GOT3 (cell line): ENCODE measurements at places on chromosomes 7 and 10.

DNA sequence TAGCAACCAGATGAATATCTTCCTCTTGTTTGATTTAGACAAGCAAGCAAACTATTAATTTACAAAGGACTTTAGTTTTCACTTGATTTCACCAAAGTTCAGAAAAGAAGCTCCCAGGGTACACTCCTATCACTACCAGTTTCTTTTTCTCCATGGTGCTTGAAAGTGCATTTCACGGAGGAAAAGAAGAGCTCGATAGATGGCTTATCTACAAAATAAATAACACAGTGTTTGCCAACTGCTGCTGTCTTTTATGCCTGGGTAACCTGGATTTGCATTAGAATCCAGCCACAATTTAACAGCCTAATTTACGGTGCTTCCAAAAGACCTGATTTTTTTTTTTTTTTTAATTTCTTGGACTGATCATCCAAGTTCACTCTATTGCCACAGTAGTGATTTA, 275.7 kb downstream of the GPR37 start:
- DNase-seq, result no peak

- no peak for DNase-seq
These were observed 148.6 kb downstream of the PRKAG2 start for GRCh38 chr7:151728286-151728660.

- no peak for DNase-seq
These were observed 82.3 kb upstream of the ADRB1 start for GRCh38 chr10:113961182-113962031.

- DNase-seq, result no peak
These were observed 147.1 kb downstream of the BUB3 start for GRCh38 chr10:123301077-123301857.

GRCh38 chr7:10685040-10685439, 288.6 kb upstream of the PHF14 start:
- DNase-seq, result no peak

GRCh38 chr10:70939441-70940003, 51.2 kb upstream of the PCBD1 start:
- DNase-seq, result no peak

DNA sequence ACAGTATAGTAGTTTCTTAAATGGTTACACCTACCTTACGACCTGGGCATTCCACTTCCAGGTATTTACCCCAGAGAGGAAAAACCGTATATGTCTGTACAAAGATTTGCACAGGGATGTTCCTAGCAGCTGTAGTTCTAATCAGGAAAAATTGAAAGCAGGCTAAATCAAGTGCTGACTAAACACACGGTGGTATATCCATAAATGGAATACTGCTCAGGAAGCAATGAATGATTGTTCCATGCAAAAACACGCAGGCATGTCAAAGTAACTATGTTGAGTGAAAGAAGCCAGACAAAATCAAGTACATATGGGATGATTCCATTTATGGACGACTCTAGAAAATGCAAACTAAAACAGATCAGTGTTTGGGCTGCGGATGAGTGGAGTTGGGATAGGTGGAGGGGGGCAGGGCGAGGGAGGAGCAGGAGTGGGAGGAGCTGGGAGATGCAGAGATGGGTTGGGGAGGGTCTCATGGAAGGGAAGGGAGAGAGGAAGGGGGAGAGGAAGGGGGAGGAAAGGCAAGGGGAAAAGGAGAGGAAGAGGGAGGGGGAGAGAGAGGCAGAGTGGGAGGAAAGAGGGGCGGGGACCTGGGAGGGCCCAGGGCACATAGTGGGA, 484 bp upstream of the MSRB2 start:
- DNase-seq, result no peak

DNA sequence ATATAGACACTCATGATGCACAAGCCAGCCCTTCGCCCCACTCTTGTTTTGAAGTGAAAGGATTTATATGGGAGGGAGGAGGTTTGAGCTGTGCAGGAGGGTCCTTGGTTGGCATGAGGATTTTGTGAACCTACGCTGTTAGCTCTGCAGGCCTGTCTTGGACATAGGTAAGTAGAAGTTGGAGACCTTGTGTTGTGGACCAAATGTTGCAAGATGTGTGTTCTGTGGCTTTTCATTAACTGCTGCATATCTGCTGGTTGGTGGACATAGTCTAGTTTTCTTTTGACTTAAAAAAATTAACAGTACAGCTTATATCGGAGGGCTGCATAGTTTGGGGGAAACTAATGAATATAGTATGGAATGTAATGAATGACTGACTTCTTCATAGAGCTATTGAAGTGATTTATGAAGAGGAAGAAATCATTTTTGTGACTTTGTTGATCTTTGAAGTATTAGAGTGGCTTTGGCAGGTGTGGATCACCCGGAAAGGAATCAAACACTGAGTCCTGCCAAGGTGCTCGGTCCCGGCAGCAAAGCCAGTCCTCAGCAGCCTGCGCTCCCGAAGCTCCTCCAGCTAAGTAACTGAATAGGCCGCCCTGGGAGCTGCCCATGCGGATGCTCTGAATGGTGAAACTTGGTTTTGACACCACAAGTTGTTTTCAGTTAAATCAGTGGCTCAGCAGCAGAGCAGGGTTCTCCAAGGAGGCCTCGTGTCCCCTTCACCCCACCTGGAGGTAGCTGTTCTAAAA, 3.2 kb downstream of the MGMT start:
- no peak for DNase-seq

DNA sequence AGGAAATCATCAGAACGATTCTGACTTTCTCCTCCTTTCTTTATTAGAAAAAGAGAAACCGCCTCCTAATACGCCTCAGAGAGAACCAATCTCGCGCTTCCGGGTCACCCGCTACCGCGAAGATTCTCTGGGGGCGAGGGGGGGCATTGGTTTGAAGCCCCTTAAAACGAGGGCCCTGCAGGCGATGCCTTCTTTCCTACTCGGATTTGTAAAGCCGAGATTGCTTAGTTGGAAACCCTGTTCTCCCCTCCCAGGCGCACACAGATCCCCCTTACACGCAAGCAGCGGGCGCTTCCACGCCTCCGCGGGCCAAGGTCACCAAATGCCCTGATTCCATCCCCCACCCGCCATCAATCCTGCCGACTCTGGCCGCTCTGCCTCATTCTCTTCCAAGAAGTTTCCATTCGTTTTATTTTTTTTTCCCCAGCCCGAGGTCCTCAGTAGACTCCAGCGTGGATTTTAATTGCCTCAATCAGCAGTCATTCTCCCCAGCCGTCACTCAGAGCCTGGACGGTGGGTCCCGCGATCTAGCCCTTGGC, 1.1 kb upstream of the GAD2 start:
- DNase-seq, result no peak

DNA sequence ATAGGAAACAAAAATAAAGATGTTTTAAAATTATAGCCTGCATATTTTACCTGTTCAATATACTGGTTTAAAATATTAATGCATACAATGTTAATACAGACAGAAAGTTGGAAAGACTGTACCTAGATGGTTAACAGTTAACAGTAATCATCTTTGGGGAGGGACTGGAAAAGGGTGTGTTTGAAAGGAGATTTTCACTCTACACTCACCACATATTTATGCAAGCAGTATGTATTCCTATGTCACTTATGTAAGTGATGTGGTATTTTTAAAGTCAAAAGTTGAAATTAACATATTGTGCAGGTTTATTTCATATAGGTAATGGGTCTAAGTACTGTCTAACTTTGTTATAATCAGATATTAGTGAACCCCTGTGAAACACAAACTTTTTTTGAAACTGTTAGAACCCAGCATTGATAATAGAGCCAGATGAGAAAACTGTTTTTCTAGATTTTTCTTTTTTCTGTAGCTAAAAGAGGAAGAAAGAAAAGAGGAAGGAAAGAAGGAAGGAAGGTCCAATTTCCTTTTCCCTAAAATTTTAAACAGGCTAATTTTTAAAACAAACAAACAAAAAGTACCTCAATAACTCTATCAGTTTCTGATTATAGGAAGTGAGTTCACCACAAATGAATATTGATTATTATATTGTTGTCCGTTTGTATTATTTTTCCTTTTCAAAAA, 9.0 kb upstream of the STARD3NL start:
- no peak for DNase-seq

GRCh38 chr7:148712678-148713329, 14.1 kb downstream of the CUL1 start:
- no peak for DNase-seq

- DNase-seq, result no peak
These were observed 16.7 kb upstream of the KLF6 start for GRCh38 chr10:3801558-3802192.

DNA sequence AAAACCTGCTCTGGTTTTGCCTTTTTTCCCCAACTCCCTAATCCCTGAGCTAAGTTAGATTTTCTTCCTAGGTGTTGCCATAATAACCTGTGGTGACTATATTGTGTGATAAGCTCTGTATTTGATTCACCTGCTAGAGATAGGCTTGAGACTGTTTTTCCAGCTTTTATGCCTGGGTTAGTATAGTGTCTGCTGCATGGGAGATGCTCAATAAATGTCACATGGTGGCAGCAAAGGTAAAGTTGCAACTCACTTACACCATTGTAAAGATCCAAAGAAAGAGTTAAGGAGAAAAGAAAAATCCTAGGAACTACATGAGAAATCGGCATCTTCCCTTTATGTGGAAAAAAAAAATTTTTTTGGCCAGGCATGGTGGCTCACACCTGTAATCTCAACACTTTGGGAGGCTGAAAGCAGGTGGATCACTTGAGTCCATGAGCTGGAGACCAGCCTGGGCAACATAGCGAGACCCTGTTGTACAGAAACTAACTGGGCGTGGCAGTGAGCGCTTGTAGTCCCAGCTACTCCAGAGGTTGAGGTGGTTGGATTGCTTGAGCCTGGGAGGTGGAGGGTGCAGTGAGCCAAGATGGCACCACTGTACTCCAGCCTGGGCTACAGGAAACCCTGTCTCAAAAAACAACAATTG, 3.7 kb downstream of the CCNJ start:
- DNase-seq, result no peak

GRCh38 chr10:129771991-129772431, 192.1 kb downstream of the EBF3 start:
- DNase-seq, result no peak

DNA sequence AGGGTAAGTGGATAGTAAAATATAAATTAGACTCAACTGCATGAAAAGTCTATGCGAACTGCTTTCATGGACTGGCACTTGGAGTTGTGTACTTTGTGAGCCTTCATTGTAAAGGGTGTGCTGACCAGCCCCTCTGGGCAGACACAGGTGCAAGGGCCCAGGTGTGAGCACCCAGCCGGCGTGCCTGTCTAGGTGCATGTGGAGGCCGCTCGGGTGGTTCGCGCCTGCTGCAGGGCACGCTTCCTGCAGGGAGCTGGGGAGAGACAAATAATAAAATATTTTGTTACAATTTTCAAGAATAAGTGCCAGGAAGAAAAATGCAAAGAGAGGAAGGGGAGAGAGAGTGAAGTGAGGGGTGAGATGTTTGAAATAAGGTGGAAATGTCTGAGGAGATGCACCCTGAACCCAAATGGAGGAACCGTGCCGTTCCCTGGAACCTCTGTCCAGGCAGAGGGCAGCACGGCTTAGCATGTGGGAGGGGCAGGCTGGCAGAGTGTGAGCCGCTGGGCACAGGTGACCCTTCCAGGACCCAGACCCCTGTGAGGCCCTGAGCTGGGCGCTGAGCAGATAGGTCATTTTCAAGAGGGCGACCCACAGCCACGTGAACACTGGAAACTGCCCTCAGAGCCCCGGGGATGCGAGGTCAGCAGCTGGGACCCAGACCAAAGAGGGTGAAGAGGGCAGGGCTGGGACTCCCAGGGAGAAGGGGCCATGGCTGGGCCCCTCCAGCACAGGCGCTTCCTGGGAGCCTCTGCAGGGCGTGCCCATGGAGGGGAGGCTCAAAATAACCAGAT, 28.7 kb downstream of the RNF32 start:
- DNase-seq, result no peak
